ENCODE measurements at places on chromosomes 3 and 15.

DNA sequence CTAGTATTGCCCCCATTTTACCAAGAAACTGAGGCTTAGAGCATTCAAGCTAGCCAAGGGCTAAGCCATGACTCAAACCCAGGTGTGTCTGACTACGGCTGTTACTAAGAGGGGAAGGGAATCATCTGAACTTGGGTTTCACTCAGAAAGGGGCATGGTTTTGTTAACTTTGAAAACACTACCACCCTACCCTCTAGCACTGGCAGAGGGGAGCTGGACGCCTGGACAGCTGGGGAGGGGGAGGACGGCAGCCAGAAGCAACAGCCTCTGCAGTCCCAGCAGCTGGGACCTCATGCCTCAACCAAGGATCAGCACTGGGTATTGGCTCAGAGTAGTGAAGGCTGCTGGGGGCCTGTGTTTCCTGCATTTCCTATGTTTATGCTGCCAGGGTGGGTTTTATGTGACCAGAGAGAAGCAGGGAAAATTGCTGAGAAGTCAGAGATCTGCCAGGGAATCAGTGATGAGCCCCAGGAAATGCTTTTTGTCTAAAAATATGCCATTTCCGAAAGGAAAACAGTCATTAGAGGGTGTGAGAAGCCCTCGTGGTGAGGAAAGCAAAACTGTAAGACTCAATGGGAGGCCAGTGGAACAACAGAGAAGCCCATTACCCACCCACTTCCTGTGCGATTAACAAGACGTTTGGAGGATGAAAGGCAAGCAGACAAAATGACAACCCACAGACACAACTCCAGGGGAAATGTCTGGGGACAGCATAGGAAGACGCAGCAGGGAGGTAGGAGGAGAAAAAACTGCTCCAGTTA lies 41.2 kb downstream of the LIPC start:
- DNase-seq, result peak; percentile 59

DNA sequence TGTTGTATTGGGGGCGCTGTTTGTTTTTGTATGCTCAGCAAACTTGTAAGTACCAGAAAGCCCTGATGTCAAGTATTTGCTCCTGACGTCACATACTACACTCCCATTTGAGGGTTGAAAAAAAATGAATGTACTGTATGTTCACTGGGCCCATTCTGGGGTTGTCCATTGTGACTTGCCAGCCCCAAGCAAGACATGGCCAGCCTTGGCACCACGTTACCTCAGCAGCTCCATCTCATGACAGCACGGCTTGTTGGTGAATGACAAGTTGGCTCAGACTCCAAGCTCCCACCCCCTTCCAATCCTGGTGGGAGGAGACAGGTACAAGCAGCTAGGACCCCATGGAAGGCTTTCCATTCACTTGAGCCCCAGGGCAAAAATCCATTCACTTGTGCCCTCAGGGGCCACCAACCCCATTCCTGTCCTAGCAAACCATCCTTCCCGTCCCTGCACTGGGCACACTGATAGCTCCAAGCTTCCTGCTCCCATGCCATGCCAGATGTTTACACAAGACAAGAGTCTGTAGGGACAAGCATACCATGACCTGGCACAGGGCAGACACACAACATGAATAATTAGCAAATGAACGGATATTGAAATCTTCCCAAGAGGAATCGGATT lies 1.6 kb downstream of the PHGR1 start:
- no peak for DNase-seq

GRCh38 chr15:79102595-79102994 lies 12.0 kb upstream of the RASGRF1 start:
- DNase-seq, result no peak

GRCh38 chr3:179688850-179689249 lies 36.0 kb downstream of the USP13 start:
- DNase-seq, result no peak

DNA sequence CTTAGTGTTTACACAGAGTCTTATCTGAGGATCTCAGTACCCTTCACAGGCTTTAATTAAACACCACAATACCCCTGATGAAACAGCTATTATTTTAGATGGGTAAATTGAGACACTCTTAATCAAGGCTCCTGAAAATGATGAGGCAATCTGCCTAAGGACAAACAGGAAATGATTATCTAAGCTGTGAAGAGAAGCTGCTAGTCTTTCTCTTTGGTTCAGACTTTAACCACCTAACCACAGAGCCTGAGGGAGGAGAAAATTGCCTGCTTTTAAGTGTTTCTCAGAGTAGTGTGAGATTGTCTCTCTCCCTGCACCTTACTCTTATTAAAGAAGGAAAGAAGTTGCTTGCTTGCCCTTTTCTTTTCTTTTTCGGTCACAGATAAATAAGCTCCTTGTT lies 364.3 kb upstream of the ADAMTS9 start:
- no peak for DNase-seq

DNA sequence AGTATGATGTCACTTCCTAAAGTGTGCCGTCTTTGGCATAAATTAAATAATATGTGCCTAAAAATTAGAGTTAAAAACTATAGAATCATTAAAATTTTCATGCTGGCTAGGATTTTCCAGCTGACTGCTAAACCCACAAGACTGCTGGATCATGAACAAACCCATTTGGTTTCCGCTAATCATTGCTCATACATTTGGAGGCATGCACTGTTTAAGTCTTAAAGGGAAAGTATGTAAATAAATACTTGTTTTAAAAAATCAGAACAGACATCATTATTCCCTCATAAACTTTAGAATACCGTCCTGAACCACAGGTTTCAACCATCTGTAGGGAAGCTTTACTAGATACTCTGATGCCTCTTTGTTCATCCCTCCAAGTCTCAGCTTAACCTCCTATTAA lies 26.5 kb downstream of the ATP6V1A start:
- no peak for DNase-seq

DNA sequence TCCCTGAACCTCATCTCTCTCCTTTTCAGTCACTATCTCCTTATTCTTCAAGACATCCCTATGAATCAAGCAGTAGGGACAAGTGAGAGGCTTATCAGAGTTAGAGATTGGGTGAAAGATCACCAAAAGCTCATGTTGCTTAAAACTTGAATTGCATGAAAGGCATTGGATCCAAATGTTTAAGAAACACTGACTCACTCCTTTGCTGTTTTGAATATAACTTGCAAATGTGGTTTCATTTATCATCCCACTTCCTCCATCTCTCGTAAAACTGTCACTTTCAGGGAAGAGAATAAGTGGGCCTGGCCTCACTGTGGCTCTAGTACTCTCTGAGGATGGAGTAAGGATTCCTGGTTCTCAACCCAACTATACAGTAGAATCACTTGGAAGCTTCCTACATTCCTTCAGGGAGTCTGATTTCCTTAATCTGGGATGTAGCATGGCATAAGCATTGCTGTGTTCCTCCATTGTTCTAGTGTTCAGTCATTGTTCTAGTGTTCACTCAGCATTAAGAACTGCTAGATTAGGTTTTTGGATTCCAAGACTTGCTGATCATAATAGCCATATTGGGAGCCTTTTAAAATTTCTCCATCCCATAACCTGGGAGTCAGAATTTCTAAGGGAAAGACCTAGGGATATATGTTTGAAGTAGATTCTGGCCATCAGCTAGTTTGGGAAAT lies 171.8 kb downstream of the TMEM108 start:
- DNase-seq, result peak; percentile 28
